ENCODE measurements at places on chromosomes 6 and 20.

DNA sequence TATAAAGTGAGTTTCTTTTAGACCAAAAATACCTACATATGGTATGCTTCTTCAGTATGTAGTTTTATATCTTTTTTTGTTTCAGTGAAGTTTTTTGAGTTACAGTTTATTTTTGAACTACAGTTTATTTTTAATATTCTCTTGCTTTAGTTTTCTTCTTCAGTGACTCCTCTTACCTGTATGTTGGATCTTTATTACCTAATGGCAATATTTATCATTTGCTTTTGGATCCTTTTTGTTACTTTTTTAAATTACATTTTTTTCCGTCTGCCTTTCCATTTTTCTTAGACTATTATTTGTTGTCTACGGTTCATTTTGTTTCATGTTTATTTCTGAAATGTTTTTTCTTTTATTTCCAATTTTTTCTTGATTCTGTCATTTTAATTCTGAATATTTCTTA is 71.9 kb downstream of the SMAP1 start:
- DNase-seq = no peak

- no peak for DNase-seq
Measured at GRCh38 chr20:33394718-33395117, 6.6 kb downstream of the CDK5RAP1 start.

DNA sequence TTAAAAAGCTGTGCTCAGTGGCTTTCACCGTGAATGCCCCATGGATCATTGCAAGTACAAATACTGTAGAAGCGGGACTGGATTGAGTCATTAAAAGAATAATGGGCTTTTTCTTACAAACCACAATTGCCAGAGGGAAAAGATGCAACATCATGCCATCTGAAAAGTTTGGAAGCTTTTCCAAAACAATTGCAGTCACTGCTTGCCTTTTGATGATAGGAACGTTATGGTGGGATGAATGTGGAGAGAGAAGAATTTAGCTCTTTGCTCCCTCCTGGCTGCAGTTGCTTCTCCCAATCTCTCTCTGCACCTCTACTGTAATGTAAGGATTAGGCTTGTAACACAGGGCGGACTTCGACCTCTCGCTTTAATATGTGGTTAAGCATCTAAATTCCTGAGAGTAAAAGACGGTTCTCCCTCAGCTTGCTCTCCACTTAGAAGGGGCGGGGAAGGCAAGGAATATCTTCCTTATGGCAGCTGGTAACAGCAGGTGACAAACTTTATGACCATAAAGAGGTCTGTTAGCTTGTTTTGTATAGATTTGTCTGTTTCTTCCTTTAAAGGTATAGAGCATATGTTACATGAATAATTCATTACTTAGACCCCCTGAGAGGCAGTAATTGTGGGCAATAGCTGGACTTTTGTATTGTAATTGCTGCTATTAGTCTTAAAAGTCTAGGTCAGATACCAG is 376.1 kb downstream of the UTRN start:
- no peak for DNase-seq

- peak; percentile 24 for DNase-seq
Measured at GRCh38 chr20:36093025-36093803, 61.3 kb upstream of the EPB41L1 start.

DNA sequence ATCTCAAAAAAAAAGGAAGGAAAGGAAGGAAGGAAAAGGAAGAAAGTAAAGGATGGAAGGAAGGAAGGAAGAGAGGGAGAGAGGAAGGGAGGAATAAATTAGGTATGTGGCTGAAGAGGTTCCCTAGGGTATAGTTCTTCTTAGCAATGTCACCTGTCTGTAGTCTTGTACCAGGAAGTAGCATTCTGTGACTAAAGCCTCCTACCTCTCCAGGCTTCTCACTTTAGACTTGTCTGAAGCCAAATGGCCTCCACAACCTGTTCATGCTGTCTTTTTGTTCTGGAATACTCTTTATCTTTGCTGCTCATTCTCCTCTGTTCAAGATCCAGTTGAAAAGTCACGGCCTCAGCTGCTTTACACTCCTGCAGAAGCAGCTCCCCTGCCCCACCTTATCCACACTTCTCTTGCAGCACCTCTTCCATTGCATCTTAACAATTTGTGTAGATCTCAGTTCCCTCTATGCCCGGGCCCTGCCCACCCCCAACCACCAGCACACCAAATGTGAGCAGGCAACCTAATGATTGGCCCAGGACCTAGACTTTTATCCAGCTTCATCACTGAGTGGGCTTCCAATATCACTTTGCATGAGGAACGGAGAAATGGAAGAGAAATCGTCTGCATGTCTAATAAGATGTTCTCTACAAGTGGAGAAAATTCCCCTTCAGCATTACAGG is 19.1 kb downstream of the GCNT2 start:
- no peak for DNase-seq

DNA sequence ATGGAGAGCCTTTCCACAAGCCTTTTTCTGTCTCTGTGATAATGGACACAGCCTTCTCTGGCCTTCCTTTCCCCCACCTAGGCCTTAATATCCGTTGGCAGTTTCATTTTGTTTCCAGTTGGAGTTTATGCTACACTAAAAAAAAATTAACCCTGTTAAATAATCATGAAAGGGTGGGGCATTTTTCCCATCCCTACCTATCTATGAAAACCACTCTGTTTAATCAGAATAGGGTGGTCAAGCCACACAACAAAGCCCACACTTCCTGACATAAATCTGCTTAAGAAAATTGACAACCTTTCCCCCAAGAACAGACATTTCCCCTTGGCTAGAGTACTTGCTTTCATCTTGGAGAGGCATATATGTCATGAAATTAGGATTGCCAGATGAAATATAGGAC is 14.2 kb downstream of the TXLNB start:
- no peak for DNase-seq

GRCh38 chr6:121319112-121319553 is 15.1 kb downstream of the TBC1D32 start:
- DNase-seq = no peak

- DNase-seq = no peak
Measured at GRCh38 chr6:43687079-43687436, 533 bp downstream of the MRPS18A start.

DNA sequence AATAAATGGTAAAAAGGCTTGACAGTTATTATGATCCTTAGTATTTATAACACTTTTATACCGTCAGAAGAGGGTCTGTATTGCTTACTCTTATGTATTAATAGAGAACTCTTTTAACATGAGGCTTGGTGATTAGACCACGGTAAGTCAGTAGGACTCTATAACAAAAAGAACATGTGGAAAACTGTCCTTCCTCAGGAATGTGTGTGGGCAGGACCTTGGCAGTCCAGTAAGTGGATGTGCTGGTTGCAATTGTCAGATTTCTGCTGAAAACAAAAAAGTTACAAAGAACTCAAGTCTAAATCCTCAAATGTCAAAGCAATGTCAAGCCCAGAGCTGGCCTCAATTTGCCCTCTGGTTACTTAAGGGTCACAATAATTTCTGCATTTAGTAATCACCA is 81.1 kb downstream of the PLCG1 start:
- DNase-seq = no peak

GRCh38 chr20:60063739-60064380 is 105.6 kb downstream of the CDH26 start:
- no peak for DNase-seq

DNA sequence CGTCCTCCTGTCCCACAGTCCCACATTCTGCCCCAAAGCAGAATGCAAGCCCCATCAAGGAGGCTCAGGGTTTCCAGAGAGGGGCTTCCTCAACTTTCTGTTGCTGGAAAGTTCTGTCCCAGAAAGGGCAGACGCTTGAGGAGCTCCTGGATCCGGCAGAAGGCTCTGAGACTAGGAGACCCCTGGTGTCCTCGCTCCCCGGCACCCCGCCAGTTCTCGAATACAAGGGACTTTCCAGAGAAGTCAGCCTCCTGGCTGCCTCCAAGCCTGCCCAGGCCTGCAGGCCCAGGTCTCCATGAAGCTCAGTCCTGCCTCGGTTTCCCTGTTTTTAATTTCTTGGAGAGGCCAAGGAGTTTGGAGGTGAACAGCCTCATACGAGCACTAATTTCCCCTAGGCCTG is 150.4 kb downstream of the CEBPB start:
- no peak for DNase-seq

GRCh38 chr6:73074175-73074574 is 151.1 kb downstream of the KHDC1L start:
- DNase-seq = no peak

DNA sequence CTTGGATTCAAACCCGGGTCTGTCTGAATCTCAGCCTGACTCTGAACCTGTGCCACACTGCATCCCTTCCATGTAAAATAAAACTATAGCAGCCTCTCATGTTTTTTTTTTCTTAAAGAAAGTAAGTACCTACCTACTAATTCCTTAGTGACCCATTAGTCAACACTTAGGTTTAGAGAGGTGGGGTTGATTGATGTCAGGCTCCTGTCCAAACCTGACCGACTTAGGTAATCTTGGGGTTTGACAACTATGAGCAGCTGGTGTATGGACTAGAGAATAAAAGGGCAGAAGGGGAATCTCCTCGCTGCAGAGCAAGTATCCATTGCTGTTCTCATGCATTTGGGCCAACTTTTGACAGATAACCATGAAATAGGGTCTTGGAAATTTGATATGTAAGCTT is 6.5 kb downstream of the NKAIN2 start:
- DNase-seq = no peak

GRCh38 chr20:48725555-48725991 is 102.2 kb downstream of the PREX1 start:
- DNase-seq = no peak

DNA sequence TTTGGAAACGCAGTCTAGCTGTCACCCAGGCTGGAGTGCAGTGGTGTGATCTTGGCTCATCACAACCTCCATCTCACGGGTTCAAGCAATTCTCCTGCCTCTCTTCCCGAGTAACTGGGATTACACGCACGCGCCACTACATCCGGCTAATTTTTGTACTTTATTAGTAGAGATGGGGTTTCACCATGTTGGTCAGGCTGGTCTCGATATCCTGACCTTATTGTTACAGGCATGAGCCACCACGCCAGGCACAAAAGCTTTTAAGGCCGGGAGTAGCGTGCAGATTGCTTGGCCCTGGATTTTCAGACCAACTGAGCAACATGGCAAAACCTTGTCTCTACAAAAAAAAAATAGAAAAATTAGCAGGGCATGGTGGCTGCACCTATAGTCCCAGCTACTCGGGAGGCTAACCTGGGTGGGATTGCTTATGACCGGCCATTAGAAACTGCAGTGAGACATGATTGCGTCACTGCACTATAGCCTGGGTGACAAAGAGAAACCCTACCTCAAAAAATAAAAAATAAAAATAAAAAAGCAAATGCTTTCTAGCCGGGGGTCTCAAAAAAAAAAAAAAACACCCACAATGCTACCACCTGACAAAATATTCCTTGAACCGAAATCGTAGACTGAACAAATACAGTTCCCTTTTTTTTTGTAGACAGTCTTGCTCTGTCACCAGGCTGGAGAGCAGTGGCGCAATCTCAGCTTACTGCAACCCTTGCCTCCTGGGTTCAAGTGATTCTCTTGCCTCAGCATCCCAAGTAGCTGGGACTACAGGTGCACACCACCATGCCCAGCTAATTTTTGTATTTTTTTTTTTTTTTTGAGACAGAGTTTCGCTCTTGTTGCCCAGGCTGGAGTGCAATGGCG is 15.0 kb downstream of the RBM39 start:
- DNase-seq = no peak

DNA sequence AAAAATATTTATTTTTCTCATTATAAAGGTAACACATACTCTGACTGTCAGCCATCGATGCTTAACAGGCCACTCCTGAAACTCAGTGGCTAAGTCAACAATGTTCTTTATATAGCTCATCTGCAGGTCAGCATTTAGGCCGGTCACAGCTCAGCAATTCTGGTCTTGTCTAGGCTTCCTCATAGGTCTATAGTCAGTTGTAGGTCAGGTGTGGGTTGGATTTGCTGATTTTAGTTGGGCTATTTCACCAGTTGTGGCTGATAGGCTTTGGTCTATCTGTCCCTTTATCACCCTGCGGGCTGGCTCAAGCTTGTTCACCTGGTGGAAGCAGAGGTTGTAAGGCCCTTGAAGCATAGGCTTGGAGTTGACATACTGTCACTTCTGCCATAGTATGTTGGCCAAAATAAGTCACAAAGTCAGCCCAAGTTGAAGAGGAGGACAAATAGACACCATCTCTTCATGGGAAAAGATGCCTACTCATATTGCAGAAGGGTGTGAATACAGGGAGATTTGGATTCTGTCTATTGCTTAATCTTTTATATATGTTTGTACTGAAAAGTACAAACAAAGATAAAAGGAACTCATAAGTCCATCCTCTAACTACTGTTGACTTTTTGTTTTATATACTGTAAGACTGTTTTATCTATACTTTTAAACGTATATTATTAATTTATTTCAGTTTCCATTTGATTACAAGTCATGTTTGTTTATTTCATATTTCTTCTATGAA is 75.0 kb downstream of the BCKDHB start:
- no peak for DNase-seq

- no peak for DNase-seq
Measured at GRCh38 chr6:10398446-10399218, 16.2 kb downstream of the TFAP2A start.

- DNase-seq = no peak
Measured at GRCh38 chr20:2991532-2991931, 51.9 kb upstream of the GNRH2 start.

- DNase-seq = peak; percentile 25
Measured at GRCh38 chr6:14664621-14665315, 547.2 kb downstream of the CD83 start.

DNA sequence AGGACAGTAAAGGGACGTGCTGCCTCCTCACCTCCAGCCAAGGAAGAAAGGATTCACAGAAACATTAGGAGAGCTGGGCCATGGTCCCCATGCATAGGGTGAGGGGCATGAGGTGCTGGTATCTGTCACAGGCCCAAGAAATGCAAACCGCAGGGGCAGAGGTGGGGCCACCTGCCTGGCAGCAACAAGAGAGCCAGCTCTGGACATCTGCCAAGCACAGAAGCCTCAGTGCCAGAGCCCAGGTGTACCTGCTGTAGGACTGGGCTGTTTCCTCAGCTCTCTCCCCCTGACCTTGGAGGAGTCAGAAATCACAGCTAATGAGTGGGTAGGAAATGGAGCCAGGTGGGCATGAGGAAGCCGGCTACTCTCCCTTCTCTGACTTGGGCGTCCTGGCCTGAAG is 45.3 kb downstream of the SLC2A12 start:
- DNase-seq = no peak

DNA sequence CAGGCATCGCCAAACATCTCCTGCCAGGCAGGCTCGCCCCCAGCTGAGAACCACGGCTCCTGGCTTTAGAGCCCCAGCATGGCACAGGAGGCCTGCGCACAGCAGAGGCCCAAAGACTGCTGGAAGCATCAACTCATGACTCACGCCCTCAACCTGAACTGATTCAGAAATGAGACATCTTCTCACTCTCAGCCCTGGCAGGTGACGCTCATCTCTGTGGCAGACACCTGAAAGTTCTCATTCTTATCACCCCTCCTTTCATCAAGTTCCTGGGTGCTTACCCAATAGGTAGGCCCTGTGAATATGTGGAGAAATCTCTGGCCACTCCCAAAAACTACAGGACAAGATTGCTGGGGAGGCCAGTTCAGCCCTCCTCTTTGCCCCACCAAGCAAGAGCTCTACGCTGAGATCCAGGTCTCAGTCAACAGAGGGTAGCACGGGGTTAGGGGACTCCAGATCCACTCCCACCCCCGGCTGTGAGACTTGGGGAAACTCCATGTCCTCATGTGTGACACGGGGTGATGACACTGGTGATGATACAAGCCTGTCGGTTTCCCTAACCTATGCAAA is 11.3 kb downstream of the NFATC2 start:
- DNase-seq = peak; percentile 94
